ENCODE measurements at places on chromosomes 1 and 21. TPM values are rescaled to one million over a fixed set of nuclear protein-coding genes. Genes with fewer than 3 reads are reported as not detected.

The KIF17 gene
- 2.7 TPM for total RNA-seq

The FCGR2B gene
- 14.3 TPM for total RNA-seq

The OR2T35 gene
- not detected for total RNA-seq

DNA sequence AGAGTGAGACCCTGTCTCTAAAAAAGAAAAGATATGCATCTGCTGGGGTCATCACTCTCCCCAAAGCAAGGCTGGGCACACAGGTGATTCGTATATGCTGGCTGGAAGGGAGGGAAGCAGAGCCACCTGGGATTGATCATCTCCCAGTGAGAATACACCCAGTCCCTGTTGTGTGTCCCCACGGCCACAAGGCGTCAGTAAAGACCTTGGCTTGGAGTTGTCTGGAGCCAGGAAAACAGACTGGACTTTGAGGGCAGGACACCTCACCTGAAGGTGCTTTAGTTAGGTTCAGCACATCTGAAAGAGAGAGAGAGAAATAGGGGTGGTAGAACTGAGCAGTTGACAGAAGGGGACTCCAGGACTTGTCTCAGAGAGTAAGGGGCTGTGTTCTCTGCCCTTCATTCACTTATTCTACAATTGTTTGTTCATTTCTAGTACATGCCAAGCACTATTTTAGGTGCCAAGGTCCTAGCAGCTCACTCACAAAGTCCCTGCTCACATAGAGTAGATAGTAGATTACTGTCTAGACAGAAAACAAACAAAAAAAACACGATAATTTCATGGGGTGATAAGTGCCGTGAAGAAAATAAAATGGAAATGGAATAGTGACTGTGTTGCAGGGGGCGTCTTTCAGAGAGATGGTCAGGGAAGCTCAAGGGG is 13.5 kb downstream of the CITED4 start:
- no peaks in the 10 kb centered on the region for H3K4me1 ChIP-seq
- no peaks in the 10 kb centered on the region for H3K36me3 ChIP-seq
- no peaks in the 10 kb centered on the region for H3K27me3 ChIP-seq

- H3K27me3 ChIP-seq = no peaks in the 10 kb centered on the region
- H3K4me1 ChIP-seq = peaks cover 91% of the 10 kb centered on the region
- DNase-seq = no peak
- H3K4me3 ChIP-seq = no peak overlapping the region
- H3K27ac ChIP-seq = peak overlapping the region; percentile 92
- no peaks in the 10 kb centered on the region for H3K36me3 ChIP-seq
Observed at GRCh38 chr1:27567146-27567526, 36.8 kb downstream of the AHDC1 start.

DNA sequence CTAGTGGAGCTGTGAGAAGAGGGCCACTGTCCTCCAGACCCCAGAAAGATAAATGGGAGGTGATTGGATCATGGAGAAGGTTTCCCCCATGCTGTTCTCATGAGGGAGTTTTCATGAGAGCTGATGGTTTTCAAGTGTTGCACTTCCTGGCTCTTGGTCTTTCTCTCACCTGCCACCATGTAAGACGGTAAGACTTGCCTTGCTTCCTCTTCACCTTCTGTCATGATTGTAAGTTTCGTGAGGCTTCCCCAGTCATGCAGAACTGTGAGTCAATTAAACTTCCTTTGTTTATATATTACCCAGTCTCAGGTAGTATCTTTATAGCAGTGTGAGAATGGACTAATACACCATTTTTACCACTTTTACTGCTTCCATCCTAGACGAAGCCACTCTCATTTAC is 27.6 kb downstream of the GPR88 start:
- H3K4me3 ChIP-seq = no peak overlapping the region
- H3K4me1 ChIP-seq = no peaks in the 10 kb centered on the region
- H3K36me3 ChIP-seq = no peaks in the 10 kb centered on the region
- H3K27ac ChIP-seq = no peak overlapping the region

GRCh38 chr1:58908561-58909560 is 125.0 kb upstream of the JUN start:
- H3K4me3 ChIP-seq = no peak overlapping the region
- H3K27me3 ChIP-seq = no peaks in the 10 kb centered on the region
- DNase-seq = no peak
- no peaks in the 10 kb centered on the region for H3K4me1 ChIP-seq
- H3K36me3 ChIP-seq = no peaks in the 10 kb centered on the region
- no peak overlapping the region for H3K27ac ChIP-seq

DNA sequence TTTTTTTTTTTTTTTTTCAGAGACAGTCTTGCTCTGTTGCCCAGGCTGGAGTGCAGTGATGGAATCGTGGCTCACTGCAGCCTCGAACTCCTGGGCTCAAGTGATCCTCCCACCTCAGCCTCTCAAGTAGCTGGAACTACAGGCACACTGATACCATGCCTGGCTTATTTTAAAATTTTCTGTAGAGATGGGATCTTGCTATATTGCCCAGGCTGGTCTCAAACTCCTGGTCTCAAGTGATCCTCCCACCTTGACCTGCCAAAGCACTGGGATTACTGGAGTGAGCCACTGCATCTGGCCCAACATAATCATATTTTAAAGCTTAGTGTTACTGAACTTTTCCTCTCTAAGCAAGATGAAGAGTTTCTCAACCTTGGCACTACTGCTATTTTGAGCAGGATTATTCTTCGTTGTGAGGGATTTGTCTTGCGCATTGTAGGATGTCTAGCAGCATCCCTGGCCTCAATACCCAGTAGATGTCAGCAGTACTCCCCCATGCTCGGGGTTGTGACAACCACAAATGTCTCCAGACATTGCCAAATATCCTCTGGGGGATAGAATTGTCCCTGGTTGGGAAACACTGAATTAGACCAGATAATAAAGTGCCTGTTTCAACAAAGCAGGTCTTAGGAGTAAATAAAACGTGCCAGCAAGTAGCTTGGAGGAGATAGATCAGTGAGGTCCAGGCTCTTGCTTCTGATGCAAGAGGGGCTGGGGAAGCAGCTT is 15.1 kb upstream of the THRAP3 start:
- H3K4me3 ChIP-seq = no peak overlapping the region
- no peaks in the 10 kb centered on the region for H3K27me3 ChIP-seq
- DNase-seq = no peak
- peaks cover 6% of the 10 kb centered on the region for H3K4me1 ChIP-seq

DNA sequence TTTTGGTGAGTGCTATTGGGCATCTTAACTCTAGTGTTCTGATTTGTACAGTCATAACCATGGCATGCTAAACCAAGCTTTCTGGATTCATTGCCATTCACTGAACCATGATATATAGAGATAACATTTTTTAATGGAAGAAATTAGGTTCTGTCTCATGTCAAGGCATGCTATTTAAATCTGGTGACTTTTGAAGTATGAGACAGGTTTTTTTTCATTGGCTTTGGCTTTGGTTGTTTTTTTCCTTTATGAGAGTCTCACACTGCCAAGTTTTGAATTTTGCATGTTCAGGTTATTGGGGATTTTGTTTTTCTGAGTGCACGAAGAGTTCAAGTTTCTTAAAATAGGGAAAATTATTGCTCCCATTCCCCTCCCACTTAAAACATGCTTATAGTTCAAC is 141.3 kb upstream of the ADAMTS5 start:
- no peak overlapping the region for H3K27ac ChIP-seq
- no peaks in the 10 kb centered on the region for H3K36me3 ChIP-seq
- no peaks in the 10 kb centered on the region for H3K27me3 ChIP-seq
- no peak overlapping the region for H3K4me3 ChIP-seq
- no peak for DNase-seq
- H3K4me1 ChIP-seq = no peaks in the 10 kb centered on the region

- no peak overlapping the region for H3K27ac ChIP-seq
- no peaks in the 10 kb centered on the region for H3K36me3 ChIP-seq
Observed at GRCh38 chr1:178489399-178489798, 7.4 kb downstream of the CLEC20A start.

Data from heart right ventricle (tissue), 16 donors.